C1 segment of cervical spinal cord (tissue), 14 donors: ENCODE measurements at places on chromosomes 2 and 18.

- no peak for DNase-seq
These were observed 144.9 kb upstream of the PXDN start for GRCh38 chr2:1889099-1889650.

DNA sequence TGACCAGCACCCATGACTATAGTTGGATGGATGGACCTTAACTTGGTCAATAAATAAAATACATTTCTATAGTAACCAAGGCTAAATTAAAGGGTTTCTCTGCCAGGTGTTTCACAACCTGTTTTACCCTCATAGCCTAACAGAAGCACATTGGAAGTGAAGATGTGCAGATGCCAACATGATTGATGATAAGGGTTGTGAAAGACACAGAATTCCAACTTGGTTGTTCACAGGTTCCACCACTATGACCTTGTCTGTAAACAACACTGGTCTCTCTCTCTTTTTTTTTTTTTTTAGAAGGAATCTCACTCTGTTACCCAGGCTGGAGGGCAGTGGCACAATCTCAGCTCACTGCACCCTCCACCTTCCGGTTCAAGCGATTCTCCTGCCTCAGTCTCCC, 37.5 kb upstream of the PTH2R start:
- DNase-seq: no peak

GRCh38 chr2:26692897-26693849, 651 bp downstream of the KCNK3 start:
- DNase-seq: no peak

DNA sequence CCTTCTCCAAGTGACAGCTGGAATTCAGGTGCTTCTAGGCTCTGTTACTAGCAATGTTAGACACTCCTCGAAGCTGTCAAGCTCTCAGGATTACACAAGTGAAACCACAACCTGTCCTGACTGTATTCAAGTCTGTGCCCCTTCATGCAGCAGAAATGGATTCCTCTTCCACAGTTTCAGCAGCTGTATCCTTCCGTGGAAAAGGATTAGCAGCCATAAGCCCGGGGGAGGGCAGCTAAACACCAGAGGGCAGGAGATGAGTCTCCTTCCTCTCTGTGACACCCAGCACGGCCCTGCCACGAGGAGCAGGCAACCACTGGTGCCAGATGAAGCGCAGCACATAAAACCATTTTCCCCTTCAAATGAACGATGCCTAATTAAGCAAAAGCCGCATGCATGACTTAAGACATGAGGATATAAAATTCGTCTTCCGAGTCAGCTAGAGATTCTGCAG, 1.2 kb downstream of the ST3GAL5 start:
- DNase-seq: no peak

- DNase-seq: no peak
These were observed 68.8 kb downstream of the UNC80 start for GRCh38 chr2:209840434-209840833.

DNA sequence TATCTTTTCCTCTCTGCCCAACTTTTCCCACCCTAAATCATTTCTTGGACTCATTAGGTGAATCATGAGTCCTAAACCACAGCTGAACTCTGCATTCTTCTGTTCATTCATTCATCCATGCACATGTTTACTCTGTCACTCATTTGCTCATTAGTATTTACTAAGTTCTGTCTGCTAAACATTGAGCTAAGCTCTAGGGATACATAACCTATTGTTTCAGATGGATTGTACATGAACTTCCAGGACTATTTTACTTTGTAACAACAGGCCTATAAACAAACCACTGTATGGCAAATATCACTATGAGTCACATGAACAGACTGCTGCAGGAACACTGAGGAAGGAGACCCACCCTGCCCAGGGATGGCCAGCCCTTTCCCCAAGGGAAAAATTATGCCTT, 14.6 kb upstream of the DYNC2LI1 start:
- DNase-seq: no peak
